Effector memory CD4-positive, alpha-beta T cell (primary cell): ENCODE measurements at places on chromosomes 4 and X.

- DNase-seq = no peak
Observed at GRCh38 chr4:65437102-65437501, 233.2 kb downstream of the EPHA5 start.

DNA sequence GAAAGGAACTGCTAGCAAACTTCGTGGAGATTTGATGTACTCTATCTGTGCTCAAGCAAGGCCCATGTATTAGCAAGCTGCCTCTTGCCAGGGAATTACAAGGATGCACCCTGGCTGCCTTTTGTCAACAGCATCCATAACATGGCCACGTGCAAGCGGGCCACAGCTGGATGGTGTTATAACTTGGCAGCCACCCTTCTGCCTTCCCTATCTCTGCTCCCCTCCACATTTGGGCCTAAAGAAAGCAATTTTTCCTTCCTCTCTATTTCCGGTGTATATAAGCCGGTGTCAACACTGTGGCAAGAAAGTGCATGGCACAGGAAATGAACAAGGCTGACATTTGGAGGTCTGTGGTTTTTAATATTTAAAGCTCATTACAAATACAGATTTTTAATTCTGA, 94.8 kb downstream of the CLNK start:
- DNase-seq = no peak

DNA sequence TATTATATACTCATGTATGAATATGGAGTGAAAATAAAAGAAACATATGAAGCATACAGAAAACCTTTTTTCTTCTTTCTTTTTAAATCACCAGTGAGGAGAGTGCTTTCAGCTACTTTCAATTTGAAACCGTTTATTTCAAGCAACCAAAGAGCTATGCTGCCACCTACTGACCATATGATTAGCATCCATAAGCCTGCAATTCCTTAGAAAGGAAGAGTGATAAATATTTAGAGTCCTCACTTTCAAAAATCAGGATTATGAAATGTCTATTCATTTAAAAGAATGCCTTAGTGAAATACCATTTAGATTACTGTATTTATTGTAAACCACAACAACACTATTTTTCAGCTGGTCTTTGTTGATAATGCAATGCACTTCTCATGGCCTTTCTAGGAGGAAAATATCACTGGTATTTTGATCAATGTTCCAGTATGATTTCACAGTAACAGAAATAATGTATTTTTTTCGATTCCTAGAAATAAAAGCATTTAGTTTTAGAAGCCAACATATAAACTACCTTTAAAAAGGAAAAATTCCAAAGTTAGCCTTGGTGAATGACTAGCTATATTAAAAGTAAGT, 667.6 kb downstream of the PCDH18 start:
- DNase-seq = no peak

- no peak for DNase-seq
Observed at GRCh38 chr4:1864076-1865008, 6.9 kb upstream of the NSD2 start.

DNA sequence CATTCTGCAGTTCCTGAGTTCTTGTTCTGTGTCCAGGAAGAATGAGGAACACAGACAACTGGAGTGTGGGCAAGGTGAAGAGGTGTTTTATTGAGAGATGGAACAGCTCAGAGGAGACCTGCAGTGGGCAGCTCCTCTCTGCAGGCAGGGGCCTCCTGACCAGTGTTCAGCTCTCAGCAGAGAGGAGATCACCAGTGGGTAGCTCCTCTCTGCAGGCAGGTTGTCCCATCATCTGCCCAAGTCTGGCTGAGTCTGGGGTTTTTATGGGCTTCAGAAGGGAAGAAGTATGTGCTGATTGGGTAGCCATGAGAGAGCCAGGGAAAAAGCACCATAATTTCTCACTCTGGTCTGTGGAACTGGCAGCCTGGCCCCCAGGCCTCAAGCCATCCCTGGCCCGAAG, 56.0 kb upstream of the RASGEF1B start:
- DNase-seq = no peak

GRCh38 chr4:123624959-123625358, 228.4 kb downstream of the SPRY1 start:
- no peak for DNase-seq

DNA sequence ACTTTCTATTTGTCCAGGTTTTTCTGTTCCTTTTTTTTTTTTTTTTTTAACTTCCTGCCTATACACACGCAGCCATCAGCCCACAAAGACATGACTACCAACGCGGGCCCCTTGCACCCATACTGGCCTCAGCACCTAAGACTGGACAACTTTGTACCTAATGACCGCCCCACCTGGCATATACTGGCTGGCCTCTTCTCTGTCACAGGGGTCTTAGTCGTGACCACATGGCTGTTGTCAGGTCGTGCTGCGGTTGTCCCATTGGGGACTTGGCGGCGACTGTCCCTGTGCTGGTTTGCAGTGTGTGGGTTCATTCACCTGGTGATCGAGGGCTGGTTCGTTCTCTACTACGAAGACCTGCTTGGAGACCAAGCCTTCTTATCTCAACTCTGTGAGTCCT, 2.1 kb downstream of the EBP start:
- no peak for DNase-seq

DNA sequence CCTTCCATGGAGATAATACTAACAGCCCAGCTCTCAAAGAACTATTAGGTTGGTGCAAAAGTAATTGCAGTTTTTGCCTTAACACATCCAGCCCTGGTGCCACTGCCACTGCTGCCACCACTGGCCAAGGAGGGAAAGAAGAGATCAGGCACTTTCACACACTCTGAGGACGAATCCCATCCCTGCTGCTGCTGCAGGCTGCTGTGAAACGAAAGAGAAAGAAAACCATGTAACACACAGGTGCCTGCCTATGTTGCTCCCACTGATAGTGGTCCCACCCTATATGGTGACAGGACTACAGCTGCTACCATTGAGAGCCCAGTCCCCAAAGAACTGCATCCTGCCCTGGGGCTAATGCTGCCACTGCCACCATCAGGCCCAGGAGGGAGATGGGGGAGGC, 35.1 kb downstream of the TMLHE start:
- peak; percentile 0 for DNase-seq

DNA sequence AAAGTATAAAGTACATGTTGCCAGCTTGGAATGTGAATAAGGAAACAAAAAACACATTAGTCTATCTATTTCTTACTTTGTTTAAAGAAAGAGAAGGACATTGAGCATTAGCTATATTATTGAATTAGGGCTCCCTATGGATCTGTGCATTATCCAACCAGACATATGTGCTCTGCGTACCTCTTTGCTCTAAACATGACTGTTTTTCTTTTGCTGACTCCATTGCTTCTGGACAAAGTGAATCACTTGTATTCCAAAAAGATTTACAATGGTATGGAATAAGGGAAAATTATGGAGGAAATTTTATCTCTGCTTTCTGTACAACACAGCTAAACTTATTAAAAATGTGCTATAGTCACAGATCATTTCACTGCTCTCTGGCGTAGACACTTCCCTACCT, 727.8 kb upstream of the LCORL start:
- DNase-seq = no peak

- DNase-seq = no peak
Observed at GRCh38 chr4:185086053-185086452, 57.0 kb upstream of the SLC25A4 start.

DNA sequence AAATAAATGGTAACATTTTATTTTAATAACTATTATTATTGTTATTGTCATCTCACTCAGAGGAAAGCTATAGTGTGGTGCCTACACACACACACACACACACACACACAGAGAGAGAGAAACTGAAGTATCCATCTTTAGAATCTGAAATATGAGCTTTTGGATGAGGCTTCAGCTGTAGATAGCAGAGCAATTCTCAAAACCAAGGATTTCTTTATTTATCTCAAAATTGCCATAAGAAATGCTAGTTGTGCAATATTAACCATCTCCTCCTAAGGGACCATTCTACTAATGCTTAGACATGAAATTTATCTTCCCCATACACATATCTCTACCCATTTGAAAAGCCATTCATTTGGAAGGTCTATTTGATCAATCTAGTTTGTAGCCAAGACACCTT, 50.1 kb upstream of the SGMS2 start:
- DNase-seq = no peak

DNA sequence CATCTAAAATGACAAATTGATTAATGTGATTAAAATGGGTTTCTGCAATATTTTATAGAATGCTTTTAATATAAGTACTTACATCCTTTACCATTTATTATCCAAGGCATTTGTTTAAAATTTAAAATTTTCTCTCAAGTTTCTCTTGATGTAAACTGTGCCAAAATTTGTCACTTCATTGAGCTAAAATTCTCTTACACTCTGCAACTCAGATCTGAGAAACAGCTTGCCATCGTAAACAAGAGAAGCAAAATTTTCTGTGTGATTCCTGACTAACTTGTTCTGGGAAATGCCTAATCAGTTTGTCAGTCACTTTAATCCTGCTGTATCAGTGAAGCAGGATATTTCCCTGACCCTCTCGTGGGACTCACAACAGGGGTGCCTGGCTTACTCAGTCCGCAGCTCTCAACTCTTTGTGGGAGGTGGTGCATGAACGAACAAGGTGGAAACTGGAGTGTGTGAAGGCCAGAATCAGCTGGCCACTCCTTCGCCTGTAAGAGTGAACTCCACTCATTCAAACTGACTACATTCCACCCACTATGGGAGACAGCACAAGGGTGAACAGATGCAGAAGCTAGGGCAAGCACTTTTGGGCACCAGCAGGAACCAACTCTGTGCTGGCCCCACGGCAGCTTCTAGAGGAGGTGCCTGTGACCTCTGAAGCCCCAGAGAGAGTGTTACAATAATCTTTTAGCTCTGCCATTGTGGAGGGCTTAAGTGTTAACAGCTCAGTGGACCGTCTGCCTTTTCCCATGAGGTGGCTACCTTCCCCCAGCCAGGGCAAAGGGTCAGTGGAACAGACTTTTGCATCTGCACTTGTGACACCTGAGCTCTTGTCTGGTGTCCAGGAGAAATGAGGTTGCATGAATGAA, 349.4 kb downstream of the FAT4 start:
- no peak for DNase-seq

- no peak for DNase-seq
Observed at GRCh38 chr4:128770807-128771206, 38.7 kb upstream of the JADE1 start.

DNA sequence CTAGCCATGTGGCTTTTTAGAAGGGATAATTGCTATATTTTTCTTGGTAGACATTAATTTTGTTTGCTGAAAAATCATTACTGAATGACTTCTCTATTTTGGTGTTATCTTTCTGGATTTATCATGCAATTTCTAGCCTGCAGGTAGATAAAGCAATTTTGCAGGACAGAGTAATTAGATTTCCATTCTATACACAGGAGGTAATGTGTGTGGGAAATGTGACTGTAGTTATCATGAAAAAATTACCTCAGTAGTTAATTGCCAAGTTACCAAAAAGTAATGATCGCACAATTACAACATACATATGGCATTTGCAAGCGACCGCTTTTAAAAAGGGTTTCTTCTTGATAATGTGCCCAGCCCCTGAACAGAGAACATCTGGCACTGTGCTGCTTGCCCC, 66.1 kb downstream of the KIT start:
- no peak for DNase-seq

DNA sequence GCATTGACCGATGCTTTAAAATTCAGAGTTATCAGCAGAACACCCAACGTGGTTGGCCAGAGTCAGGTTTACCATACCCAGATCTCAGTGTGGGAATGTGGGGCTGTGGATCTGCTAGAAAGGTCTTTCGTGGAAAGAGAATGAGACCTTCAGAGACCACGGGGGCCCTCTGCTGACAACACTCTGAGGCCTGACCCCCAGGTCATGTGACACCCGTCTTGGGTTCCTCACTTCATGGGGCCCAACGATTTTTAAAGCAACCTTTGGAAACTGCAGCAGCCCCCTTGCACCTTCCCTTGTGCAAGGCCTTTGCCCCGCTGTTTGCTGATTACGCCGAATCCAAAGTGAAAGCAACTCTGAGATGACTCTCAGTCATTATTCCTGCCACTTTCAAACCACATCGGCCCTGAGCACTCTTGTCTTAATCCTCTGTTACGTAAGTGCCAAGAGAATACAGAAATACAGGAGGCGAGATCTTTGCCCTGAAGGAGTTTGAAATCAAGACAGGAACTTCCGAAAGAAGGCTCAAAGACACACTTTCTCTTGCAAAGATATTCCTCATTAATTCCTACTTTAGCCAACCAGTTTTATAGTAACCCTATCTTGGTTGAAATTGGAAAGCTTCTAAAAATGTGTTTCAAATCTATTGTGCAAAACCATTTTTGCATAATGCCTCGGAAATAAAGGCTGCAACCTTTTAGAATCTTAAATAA, 88.3 kb downstream of the EVC2 start:
- DNase-seq = no peak

DNA sequence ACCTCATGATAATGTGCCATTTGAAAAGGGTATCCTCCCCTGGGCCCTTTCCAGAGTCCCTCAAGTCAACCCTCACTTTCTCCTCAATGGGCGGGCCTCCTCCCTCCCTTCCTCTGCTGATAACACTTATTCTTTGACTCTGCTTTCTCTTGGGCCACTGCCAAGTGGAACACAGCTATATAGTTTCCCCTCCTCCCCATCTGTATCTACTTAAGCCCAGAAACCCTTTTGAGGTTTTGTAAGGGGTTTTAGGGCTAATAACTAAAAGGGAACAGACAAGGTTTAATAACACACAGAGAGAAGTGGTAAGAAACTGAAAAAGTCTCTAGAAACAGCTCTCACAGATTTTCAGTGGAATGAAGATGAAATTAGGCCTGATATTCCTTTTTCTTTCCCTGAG, 116.7 kb downstream of the GPC3 start:
- DNase-seq = no peak

GRCh38 chr4:110032603-110033002, 119.9 kb downstream of the EGF start:
- DNase-seq = no peak

DNA sequence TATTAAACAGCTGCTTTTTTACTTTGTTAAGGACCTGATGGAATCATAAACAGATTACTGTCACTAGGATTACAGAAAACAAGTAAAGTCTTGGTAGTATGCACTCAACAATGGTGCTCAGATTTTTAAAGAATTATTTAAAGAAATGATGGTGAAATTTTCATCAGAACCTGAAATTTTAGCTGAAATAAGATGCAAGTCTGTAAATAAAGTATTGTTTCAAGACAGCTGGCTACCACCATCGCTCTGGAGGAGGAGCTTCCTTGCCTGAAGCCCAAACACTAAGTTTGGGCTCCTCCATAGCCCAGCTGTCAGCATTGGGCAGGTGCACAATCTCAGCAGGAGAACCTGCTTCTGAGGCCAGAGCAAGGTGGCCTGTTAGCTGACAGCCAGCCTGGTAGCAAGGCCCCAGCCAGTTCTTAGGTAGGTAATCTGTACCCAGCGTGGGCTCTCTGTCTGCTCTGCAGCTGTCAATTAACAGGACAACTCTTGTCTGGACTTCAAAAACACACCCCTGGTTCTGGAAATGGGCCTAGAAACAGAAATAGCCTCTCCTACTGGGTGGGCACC, 4.6 kb downstream of the GAB1 start:
- DNase-seq = no peak

DNA sequence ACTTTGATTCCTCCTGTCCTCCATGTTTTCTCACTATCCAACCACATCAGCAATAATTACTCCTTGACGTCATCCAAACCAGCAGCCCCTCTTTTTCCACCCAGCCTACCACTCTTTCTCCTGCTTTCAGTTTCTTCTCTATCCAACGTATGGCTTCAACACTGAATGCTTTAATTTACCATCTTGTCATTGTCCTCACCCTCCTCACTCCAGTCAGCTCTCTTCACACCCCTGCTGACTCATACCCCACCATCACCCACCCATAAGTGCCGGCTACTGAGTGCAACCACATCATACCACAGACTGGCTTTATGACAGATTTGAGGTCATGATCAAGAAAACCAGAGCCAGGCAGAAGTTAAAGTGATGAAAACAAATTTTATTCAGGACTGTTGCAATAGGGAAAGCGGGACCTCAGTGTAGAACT, 9.8 kb upstream of the ANXA5 start:
- DNase-seq = no peak
